ENCODE measurements at places on chromosomes 6 and 20.

DNA sequence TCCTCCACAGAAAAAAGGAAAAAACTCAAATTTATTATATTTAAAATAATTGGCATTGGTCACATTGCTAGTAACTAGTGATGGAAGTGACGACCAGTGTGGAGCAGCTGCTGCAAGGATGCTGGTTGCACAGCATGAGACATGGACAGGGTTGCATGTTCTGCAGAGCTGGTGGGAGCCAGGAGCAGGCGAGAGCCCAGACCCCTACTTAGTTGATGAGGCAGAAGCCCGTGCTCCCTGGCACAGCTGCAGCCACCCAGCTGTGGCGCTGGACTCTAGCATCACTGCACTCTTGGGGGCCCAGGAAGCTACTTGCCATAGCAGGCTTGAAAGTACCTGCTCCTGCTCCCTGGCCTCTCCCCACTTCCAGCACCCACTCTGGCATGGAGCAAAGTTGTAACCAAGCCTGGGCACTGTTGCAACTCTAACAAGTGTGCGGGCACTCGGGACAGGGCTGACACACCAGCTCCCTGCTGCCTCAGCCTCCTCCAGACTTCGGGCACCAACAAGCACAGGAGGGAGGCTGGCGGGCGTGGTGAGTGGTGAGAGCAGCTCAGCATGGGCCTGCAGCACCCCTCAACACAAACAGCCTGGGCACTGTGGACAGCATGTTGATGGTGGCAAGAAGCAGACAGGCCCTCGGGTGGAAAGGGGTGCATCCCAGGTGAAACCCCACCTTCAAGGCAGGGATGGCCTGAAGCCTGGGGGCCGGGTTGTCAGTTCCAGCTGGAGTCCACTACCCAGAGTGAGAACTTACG lies 69.6 kb downstream of the EYS start:
- no peak for DNase-seq

- DNase-seq: no peak
Measured at GRCh38 chr6:112936504-112936903, 589.4 kb downstream of the RFPL4B start.

DNA sequence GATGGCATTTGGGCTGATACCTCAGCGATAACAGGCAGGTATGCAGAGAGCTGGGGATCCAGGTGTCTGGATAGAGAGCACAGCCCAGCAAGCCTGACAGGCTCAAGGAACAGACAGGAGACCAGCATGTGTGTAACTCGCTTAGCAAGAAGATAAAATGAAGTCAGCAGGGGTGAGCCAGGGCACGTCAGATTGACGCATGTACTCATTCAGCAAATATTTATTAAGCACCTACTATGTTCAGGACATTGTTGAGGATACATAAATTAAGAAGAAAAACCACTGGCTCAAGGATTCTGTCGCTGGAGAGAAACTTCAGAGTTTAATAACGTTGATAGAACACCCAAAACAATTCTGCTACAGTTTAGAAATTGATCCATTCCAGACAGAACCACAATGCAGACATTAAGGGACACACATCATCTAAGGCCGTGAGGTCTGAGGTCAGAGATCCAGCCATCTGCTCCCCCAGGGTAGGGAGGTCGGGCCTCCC lies 1.0 kb upstream of the DUSP22 start:
- no peak for DNase-seq

GRCh38 chr6:44561060-44561623 lies 173.6 kb downstream of the CDC5L start:
- no peak for DNase-seq

GRCh38 chr20:57622579-57623381 lies 2.6 kb upstream of the ZBP1 start:
- no peak for DNase-seq

DNA sequence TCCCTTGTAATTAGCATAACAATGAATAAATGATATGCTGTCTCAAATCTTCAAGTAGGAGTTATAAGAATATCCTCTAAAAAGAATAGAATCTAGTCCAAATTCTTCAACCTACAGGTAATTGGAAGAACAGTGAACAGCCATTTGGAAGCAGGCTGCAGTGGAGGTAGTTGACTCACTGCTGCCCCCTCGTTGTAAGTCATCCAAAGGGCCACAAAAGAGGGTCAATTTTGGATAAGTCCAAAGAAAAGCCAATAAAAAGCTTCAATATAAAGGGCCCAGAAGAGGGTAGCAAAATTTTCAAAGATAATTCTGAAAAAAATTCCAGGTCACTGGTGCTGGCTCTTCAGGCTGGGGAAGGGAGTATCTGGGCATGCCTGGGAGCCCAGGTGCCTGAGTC lies 60.8 kb upstream of the SSTR4 start:
- DNase-seq: no peak

DNA sequence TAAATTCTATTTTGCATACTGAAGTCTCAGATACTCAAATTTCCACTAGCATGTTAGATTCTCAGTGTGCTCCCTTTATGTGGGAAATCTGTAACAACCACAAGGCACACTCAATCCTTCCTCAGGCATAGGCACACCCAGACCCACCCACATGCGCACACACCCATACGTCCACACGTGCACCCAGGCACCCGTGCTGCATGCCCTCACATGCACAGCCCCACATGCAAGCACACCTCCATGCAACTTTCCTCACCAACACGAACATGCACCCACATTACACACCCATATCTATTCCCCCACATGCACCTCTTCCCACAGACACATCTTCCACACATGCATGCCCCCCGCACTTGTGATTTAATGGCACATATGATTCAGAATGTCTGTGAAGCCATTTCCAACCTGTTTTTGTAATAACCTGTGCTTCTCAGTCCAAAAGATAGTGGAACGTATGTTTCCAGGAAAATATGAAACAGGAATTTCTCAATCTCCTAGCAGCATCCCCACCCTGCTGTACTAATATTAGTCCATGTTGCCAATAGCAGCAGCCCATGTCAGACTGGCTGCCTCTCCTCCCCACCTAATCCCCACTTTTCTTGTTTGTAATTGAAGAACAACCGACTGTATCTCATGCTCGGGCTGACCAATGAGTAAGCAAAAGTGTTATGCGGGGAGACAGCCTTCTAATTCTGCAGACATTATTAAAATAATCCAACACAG lies 11.3 kb upstream of the CYP24A1 start:
- DNase-seq: no peak

DNA sequence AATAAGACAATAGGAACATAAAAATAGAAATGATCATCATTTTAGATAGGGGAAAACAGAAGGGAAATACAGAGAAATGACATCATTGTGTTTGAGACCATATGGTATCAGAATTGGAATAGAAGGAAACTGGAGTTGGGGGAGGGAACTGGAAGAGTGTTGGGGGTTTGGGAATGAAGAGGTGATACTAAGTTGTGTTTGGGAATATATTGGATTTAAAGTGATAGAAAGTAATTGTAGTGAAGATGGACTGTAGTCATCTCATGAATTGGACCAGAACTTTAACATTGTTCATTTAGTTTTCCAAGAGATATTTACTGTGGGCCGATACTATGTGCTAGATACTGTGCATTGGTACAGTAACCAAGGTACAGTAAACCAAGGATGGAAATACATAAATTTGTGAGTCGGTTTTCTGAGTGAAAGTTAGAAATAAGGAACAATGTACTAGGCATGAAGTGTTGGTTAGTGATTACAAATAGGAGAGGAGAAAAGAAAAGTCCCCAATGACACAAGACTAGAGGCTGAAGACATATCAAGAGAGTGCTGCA lies 32.3 kb downstream of the KCNQ5 start:
- no peak for DNase-seq

DNA sequence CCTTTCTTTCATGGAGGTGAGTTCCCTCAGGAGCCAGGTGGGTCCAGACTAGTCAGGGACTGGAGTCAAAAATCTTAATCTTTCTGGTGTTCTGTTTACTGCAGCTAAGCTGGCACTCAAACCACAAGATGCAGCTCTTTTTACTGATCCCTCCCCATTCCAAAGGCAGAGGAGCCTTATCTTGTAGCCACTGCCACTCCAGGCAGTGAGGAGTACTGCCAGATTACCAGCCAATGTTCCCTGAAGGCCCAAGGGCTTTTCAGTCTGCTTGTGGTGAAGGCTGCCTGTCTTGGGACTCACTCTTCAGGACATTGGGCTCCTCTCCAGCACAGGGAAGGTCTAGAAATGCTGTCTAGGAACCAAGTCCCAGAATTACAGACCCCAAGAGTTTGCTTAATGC lies 490.4 kb upstream of the ADGRB3 start:
- DNase-seq: no peak

GRCh38 chr6:56713254-56713672 lies 70.6 kb upstream of the DST start:
- peak; percentile 22 for DNase-seq

DNA sequence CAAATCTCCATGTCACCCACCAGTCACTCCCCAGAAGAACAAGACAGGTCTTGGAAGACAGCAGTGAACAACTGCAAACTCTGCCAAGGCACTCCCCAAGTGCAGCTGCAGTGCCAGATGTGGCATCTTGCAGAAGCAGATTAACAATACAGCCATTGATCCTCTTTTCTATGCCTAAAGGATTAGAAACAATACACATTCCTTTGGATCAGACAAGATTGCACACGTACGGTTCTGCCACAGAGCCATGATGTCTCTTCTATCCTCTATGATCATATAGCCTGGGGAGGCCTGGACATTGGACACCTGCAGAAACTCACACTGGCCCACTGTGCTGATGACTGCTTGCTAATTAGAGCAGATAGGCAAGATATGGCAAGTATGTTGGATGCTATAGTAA lies 155.9 kb downstream of the MYLK4 start:
- no peak for DNase-seq

Measured in T1000 (cell line).